ENCODE measurements at places on chromosomes 4 and X.

DNA sequence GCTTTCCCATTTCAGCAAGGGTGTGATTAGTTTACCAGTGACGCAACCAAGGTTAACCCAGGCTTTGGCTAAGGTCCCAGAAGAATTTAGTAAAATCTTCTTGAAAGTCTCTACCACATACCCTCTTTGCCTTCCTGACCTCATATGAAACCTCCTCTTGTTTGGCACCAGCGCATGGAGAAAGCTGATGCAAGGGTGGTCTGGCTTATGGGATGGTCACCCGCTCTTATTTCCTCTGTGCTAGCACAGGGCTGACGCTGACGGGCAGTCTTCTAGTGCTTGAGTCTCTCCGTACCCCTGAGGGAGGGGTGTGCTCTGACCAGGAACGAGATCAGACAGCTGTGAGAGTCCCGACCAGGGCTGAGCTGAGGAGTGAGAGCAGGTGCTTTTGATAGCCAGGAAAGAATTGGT lies 137.6 kb downstream of the TENM3 start:
- no peak for DNase-seq

GRCh38 chrX:41526925-41527324 lies 79.8 kb downstream of the NYX start:
- no peak for DNase-seq

DNA sequence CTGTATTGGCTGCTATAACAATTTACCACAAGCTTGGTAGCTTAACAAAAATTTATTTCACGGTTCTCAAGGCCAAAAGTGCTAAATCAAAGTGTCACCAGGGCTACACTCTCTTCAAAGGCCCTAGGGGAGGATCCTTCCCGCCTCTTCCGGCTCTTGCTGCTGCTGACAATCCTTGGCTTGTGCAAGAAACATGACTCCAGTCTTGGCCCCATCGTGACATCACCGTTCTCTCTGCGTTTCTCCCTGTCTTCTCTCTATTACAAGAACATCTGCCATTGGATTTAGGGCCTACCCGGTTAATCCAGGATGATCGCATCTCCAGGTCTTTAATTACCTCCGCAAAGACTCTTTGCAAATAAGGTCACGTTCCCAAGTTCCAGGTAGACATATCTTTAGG lies 10.4 kb upstream of the CLCN4 start:
- no peak for DNase-seq

DNA sequence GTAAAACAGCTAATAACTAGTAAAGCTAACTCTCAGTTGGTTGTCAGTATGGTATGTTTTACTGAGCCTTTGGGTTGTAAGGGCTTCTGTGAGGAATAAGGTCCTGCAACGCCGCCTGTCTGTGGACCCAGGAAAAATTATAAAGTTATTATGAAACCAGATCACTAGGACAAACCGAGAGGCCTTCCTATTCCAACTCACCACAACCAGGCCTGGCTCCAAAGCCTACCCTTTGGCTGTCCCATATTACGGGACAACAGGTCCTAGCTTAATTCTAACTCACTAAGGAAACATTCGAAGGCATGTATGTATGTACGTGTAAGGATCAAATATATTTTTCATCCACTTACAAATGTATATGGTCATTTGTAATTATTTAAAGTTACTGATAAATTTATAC lies 1.4 kb downstream of the ANKRD17 start:
- peak; percentile 69 for DNase-seq

DNA sequence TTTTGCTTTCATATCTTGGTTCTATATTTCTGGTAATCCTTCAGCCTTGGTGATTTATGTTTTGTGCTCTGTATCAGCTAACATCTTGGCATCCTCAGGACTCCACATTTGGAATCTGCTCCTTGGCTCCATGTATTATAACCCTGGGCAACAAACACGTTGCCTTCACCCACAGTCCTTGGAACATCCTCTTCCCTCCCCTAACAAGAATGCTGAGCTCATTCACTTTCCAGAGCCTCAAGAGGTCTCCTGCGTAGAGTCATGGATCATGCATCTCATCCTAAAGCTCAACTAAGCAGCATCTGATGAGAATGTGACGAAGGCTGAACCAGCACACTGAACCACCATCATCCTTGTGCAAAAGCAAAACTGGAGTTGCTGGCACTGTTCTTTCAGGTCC lies 60.5 kb upstream of the C1GALT1C1 start:
- no peak for DNase-seq

GRCh38 chrX:40832723-40833122 lies 97.4 kb upstream of the MED14 start:
- DNase-seq: no peak

DNA sequence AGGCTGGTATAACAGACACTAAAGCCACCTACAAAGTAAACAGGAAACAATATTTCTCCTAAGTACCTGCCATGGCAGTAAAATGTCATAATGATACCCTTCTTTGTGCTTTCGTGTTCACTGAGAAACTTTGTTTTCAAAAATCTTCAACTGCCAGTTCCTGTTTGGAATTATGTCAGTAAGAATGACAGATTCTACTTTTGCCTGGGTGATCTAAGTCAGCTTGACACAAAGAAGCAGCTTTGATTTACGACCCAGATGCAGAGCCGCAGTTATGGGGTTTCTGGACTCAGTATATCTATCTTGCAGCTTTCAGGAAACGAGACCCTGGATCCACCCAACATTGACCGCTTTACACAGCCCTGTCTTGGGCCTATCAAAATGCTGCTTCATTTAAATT lies 71.2 kb downstream of the SNX25 start:
- no peak for DNase-seq

DNA sequence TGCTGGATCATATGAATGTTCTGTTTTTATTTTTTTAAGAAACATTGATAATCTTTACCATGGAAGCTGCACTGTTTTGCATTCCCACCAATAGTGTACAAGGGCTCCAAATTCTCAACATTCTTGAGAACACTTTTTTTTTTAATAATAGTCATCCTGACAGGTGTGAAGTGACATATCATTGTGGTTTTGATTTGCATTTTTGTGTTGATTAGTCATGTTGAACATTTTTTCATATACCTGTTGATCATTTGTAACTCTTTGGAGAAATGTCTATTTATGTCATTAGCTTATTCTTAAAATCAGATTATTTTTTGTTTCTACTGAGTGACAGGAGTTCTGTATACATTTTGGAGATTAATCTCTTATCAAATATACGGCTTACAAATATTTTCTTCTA lies 408.5 kb downstream of the GLUD2 start:
- DNase-seq: no peak

GRCh38 chr4:11488657-11489452 lies 60.2 kb upstream of the HS3ST1 start:
- no peak for DNase-seq
